ENCODE measurements at places on chromosomes 2 and 18. TPM values are rescaled to one million over a fixed set of nuclear protein-coding genes. Genes with fewer than 3 reads are reported as not detected.
A peak's percentile ranks its signal among the peaks of the same experiment; 100 is the strongest.

DNA sequence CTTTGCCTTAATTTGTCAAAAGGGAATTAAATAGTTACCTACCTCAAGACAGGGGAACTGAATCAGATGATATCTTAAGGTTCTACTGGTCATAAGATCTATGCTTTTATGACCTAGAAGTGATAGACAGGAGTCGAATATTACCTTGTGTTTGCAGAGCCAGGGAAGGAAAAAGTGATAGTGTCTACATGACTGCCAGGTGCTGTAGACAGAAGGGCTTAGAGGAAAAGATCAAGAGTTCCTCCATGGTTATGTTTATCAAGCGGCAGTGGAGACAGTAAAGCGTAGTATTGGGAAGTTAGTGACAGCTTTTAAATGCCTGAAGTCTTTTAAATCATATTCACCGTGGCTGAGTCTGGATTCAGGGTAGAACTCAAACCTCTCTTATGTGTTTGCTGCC, 11.9 kb downstream of the CRIM1 start:
- no peak for DNase-seq

- DNase-seq: no peak
These were observed 690.4 kb upstream of the HS6ST1 start for GRCh38 chr2:129008881-129009554.

DNA sequence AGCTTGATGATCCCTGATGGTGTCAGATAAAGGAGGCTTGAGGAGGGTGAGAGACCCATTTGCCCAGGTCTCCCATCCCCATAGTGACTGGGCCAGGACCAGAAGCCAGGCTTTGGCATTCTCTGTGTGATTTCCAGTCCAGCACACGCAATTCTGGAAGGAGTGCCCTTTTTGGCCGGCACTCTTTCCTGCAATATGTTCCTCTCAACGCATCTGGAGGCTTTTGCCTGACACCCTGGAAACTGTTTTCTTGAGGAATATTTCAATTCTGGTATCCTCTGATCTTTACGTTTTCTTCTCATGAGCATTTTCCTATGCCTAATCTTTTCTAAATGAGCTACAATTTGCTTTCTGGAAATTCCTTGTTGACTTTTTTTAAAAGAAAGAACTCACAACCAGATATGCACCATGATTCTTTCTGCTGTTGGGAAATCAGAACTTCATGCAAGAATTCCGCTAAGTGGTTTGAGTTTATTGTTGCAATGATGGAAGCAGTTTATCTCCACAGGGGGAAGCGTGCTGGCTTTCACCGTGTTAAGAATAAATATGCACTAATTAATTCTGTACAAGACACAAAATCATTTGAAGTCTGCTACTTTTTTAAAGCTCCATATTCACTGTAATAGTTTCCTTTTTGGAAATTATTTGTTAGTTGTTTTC, 143.7 kb downstream of the NAPG start:
- no peak for DNase-seq

GRCh38 chr2:229922449-229923386, at the start of gene FBXO36:
TSS of gene FBXO36 (plus strand) at chr2:229922503. CDS start at chr2:229922514, 11 bp downstream.
- DNase-seq: peak; percentile 27

DNA sequence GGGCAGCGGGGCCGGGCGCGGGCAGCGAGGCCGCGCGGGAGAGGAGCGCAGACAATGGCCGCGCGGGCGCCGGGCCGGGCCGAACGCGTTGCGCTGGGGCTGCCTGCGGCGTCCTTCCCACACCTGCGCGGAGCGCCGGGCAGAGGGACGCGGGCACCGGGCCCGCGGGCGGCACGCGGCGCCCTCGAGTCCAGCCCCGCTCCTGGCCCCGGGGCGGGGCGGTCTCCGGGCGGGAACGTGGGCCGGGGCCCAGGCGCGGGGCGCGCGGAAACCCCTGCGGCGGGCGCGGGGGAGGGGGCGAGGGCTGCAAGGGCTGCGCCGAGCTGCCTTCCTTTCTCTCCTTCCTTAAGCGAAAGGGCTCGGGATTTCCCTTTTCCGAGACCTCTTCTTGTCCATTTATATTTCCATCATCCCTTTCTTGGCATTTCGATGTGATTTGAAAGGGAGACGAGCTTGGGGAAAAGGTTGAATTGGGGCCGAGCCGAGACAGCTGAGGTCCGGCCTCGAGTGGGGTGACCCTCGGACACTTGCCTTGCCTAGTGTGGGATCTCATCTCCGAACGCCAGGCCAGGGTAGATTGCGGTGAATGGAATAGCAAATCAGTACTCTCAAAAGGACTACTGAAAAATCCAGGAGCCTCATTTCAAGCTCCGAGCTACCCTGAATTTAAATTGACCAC, 676 bp downstream of the KLHL23 start:
- no peak for DNase-seq

The AKAIN1 gene
- total RNA-seq: not detected

GRCh38 chr18:35042389-35043071, 1.3 kb downstream of the MAPRE2 start:
- DNase-seq: peak; percentile 25

- peak; percentile 37 for DNase-seq
These were observed 125.4 kb downstream of the VWA3B start for GRCh38 chr2:98212092-98213000.

The SLC9A2 gene
- total RNA-seq: 6.8 TPM

DNA sequence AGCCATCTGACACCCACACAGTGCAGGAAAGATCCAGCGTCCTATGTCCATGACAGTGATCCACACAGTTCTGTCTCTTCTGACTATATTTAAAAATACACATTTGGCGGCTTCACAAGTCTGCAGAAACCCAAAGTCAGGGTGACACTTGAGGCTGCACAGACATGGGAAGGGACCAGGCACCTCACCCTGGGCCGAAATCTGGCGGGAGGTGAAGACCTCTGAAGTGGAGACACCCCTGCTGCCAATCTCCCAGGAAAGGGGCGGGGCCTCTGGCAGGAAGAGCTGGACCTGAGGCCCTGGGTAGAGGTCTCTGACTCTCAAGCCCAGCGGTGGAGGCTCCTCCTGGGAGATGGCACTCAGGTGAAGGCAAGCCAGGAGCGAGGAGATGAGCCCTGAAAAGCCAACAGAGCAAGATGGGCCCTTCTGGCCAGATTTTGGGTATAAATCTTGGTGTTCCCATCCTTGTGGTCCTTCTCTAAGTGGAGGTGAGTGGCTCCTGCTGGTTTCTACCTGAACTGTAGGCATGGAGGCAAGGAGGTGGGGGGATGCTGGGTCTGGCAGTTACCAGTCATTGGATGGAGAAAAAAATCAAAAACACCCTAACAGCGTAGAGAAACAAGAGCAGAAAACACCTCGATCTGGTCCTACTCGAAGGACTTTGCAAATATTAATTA, 248.4 kb downstream of the HDAC4 start:
- DNase-seq: no peak

The HTR2B gene
- total RNA-seq: 0.30 TPM

DNA sequence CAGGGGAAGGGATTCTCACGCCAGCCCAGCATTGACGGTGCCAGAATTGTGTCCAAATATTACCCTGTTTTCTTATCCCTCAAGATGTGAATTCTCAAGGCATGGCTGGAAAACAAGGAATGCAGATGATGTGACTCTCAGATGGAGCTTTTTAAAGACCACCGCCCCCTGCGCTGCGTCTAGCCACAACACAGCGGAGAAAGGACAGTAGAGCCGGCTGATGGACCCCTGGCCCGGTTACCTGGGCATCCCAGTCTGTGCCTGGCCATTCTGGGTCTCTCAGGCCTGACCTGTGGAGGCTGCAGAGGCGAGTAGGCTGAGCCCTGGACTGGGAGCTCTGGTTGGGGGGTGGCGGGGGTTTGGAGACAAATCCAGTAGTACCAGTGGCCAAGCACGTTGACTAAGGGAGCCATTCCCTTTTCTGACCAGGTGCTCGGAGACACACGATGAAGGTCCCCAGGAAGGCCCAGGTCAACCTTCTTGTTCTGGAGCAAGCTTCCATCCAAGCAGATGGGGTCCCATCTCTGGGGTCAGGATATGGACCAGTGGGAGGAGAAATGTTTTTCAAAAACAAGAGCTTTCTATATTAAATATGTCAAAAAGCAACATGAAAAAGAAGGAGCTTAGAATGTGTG, 5.3 kb downstream of the CAPN13 start:
- DNase-seq: no peak

The NCKAP5 gene
- total RNA-seq: 33.3 TPM

The LRPPRC gene
- 74.8 TPM for total RNA-seq

DNA sequence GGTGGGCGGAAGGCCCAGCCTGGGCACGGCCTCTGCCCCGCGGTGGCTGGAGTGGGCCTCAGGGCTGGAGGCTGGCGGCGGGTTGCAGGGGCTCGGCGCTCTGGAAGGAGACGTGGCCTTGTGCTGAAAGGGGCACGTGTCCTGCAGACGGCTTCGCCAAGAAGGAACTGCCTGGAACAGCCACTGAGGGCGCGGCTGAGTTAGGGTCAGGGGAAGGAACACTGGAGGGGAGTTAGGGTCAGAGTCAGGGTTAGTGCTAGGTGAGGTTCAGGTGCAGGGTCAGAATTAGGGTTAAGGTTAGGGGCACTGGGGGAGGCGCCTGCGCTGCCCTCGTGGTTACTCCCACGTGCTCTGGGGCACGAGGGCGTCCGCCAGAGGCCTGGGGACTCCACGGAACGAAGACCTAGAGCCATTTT, 933 bp upstream of the ADNP2 start:
- DNase-seq: no peak

DNA sequence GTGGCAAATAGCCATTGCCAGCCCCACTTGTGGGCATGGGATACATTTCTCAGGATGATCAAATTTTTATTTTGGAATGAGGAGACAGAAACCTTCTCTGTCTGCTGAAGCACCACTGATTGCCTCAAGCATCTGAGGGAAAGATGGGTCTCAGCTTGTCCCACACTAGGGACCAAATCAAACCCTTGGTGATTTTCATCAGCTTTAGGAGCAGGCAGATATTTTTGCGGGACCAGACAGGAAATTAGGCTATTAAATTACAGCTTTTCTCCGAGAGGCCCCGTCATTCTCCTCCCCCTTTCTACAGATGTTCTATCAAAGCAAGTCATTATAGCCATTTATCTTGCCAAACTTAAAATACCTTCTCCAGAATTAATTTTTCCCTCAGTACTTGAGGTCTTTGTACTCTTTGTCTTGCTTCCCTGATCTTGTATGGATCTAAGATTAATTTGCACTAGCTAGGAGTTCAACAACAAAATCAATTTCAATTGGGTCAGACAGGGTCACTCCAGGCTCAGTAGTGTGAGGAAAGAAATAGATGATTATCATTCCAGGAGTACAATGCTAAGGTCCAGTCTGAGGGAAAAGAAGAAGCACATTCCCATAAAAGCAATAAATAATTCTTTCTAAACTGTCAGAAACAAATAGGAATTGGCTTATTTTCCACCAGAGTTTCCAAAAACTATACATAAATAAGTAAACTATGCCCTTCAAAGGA, 818.1 kb upstream of the SOX11 start:
- DNase-seq: no peak

The DSG4 gene
- total RNA-seq: 12.5 TPM

DNA sequence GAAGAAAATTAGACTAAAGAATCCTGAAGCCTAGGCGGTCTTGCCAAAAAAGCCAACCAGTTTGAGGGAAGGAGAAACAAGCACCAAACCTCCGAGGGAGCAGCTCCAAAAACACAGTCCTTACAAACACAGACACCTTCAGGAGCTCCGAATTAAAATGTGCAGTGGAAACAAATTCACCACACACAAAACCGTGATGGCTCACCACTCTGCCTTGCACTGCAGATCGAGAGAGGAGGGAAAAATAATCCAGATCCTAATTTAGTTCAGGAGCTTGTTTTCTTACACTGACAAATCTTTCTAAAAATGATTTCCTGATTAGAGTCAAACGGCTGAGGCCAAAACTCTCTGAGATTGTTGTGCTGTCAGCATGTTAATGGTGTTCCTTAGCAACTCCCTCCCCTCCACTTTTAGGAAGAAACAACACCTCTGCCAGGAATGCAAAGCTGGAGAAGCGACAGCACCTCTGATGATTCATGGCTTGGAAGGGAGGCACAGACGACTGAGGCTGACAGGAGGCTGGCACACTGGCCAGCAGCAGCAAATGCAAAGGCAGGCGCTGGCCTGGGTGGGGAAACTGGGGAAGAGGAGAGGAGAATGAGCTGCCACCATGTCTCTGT, 249.4 kb upstream of the KLHL29 start:
- DNase-seq: peak; percentile 45

DNA sequence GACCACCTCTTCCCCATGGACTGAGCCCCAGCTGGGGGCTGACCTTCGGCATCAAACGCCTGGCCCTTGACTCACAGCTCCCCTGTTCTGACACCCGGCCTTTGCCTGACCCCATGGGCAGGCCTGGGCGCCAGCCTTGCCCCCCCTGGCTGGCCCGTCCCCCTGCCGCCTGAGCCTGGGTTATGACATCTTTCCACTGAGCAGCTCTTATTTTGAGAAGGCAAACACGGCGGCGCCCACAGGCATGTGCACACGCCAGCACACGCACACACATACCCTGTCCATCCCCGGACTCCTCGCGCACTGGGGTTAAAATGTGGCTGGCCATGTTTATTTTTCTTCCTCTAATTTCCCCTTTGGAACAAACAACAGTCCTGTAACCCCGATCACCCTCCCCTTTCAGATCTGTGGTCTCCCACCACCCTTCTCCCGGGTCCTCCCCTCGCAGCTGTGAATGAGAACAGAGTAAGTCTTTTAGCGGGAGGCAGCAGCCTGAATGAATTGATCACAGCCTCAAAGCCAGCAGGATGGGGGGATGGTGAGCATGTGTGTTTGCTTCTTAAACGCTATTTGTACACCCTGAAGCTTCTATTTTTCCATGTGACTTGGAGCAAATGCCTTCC, 11.8 kb upstream of the ATOH8 start:
- DNase-seq: no peak

The PLEKHH2 gene
- total RNA-seq: 39.3 TPM

The SANBR gene
- total RNA-seq: 15.6 TPM

DNA sequence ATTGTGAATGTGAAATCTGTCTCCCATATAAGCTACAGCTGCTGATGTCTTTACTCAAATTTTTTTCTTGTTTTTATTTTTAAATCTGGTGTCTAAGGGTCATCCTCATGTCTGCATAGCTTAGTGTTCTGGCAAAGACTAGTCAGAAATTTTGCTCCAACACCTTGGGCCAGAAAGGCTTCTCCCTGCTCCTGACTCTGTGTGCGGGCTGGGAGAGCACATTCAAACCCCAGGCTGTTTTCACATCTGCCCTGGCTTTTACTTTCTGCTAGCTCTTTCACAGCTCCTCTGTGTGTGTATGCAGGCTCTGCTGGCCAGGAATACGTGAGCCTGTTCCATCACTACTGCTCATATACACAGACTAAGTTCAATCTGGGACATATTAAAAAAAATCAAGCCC, 102.9 kb upstream of the RIOK3 start:
- DNase-seq: peak; percentile 20

GRCh38 chr2:150142561-150142960, 344.9 kb downstream of the RND3 start:
- DNase-seq: no peak

GRCh38 chr18:70319187-70319586, 30.3 kb downstream of the SOCS6 start:
- DNase-seq: no peak
